CD14-positive monocyte (primary cell): ENCODE measurements at places on chromosomes 16 and 17.

- no peak for DNase-seq
Measured at GRCh38 chr16:20242568-20243255, 84.6 kb downstream of the GP2 start.

GRCh38 chr17:58082870-58083490, at the start of gene DYNLL2:
Gene DYNLL2 (plus strand): TSS chr17:58083419. CDS start chr17:58087091, 3,672 bp downstream.
- peak; percentile 82 for DNase-seq

GRCh38 chr17:59462385-59462784, 103.0 kb upstream of the DHX40 start:
- DNase-seq, result no peak

DNA sequence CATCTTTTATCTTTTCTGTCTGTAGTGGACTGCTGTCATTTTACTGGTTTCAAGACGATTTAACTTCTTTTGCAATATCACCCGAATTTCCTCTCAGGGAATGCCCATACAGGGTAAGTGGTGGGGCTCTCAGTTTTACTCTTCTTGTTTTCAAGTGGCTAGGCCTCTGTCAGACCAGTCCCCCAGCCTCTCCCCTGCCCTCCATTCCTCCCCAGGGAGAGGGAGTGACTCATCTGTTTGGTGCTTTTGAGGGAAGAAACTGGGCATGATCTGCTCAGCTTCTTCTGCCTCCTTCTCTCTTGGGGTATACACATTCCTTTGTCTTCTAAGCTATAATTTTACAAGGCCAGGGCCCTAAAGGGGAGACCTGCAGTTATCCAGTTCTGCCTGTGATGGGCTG, 332.0 kb downstream of the CBLN1 start:
- DNase-seq, result no peak

- DNase-seq, result no peak
Measured at GRCh38 chr16:64629622-64630021, 492.2 kb downstream of the CDH11 start.
